ENCODE measurements at places on chromosomes 4 and X.

DNA sequence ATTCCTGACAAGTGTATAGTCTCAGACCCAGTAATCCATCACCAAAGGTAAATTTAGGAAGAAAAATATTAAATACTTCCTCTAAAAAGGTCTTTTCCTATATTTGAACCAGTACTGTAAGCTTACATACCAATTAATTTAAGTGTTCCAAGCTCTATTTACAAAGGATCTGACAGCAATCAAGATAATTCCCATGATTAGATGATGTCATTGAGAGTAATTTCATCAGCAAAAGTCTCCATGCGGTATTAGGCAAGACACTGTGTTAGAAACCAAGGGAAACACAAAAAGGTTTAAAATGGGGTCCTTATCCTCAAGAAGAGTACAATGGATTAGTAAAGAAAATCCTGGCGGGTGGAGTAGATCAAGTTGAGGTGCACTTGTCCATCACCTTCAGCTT, 198.5 kb downstream of the PRDM5 start:
- no peak for DNase-seq

- no peak for DNase-seq
Measured at GRCh38 chr4:114926583-114926982, 186.8 kb downstream of the NDST4 start.

GRCh38 chr4:15021311-15021710, 19.0 kb downstream of the CPEB2 start:
- no peak for DNase-seq

DNA sequence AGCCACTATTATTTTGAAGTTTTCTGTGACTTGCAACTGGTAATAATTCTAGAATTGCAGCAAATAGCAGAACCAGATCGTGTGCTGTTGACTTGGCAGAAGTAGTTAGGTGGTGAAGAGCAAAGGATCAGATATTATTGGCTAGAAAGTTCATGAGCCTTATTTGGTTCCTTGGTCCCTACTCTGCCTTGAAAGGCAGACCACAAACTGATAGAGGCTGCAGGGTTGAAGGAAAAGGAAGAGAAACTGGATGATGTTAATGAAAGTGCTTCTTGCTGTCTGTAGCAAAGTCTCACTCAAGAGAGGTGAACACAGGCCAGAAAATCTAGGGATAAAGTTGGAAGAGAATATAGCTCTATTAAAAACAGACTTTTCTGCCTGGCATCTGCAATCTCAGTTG, 41.2 kb upstream of the RNF150 start:
- no peak for DNase-seq

DNA sequence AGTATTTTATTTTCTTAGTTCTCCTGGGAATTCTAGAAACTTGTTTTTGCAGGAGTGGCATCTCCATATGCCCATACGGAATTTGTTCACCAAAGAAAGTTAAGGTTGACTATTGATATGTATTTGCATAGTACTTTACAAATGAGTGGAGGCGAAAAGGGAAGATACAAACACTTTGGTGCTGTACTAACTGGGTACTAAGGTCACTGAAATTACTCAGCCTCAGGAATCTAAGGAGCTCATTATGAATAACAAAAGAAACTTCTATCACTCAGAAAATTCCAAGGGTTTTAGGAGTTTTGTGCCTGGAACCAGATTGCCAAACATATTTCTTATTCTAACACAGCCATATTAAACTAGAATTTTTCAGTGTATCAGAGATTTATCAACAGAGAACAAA, 27.4 kb upstream of the TMPRSS11B start:
- DNase-seq: no peak

DNA sequence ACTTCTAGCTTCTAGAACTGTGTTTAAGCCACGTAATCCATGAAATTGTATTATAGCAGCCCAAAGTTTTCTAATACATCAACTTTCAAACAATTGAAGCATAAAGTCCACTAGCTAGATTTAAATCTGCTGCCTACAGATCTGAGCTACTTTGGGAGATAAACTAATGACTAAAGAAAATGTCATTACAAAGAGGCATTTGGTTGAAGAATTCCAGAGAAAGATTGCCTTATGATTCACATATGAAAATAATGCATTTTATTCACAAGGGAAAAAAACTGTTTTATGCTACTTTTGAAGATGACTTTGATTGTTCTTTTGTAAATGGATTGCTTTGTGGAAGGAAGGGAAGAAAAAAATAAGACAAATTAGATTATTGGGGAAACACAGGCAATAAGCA, 124.1 kb upstream of the SLIT2 start:
- no peak for DNase-seq
